Epithelial cell of alveolus of lung (primary cell): ENCODE measurements at places on chromosomes 3 and 15. TPM values are rescaled to one million over a fixed set of nuclear protein-coding genes. Genes with fewer than 3 reads are reported as not detected.

The FAM174B gene
- 0.16 and 2.1 TPM in 2 replicates for total RNA-seq

The LSAMP gene
- 1.6 and 16.1 TPM in 2 replicates for total RNA-seq

The TMC3 gene
- total RNA-seq = not detected in 2 replicates

The NR1I2 gene
- total RNA-seq = not detected in 2 replicates

The GOLGA8J gene
- not detected in 2 replicates for total RNA-seq

The PRICKLE2 gene
- total RNA-seq = 26.1 and 42.9 TPM in 2 replicates

The ARRDC4 gene
- total RNA-seq = 6.9 and 22.7 TPM in 2 replicates

The AP4E1 gene
- 9.2 and 9.6 TPM in 2 replicates for total RNA-seq

The LRRIQ4 gene
- not detected in 2 replicates for total RNA-seq

The TRPC1 gene
- total RNA-seq = 12.5 and 14.6 TPM in 2 replicates

The DNAH12 gene
- total RNA-seq = under 0.01 TPM in 1 of 2 replicates, not detected in the other

The CGNL1 gene
- 0.39 and 0.88 TPM in 2 replicates for total RNA-seq

The P3H2 gene
- total RNA-seq = 1.4 and 8.1 TPM in 2 replicates

The APOD gene
- 7.3 and 7.9 TPM in 2 replicates for total RNA-seq
